Left forelimb (tissue), 1 donor: ENCODE measurements at places on chromosomes 3 and 15.

DNA sequence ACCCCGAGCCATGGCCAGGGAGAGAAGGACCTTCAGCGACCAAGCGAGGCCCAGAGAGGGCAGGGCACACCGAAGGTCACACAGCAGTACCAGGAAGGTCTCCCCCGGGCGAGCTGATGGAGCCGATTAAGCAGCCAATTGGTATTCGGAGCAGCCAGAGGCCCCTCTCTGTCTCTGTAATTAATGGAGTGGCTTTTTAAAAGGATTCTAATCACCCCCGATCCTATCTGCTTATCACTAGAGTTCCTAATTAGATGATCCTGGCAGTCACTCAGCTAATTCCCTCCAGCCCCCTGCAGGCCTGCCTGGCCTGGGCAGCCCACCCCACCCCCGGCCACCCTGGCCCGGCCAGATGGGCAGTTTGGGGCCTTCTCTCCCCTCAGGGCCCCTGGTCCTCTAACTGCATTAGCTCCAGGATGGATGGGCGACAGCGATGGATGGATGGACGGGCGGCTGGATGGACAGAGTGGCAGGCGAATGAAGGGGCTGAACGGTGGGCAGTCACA lies 1.6 kb upstream of the DNAJB8 start:
- DNase-seq: no peak

DNA sequence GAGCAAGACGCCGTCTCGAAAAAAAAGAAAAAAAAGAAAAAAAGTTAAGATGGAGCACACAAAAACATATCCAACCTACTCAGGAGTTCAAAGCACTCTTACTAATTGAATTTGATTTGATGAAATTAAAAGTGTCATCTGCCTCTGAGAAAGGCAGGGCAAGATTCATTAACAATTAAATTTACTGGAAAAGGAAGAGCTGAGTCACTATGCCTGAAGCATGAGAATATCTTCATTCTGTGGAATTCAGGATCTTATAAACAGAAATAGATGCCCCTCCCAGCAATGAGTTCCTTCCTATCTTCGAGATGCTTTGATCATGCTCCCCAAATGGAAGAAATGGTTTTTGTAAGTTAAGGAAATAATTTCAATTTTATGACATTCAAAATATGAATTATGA lies 61.0 kb upstream of the ST3GAL6 start:
- DNase-seq: no peak

DNA sequence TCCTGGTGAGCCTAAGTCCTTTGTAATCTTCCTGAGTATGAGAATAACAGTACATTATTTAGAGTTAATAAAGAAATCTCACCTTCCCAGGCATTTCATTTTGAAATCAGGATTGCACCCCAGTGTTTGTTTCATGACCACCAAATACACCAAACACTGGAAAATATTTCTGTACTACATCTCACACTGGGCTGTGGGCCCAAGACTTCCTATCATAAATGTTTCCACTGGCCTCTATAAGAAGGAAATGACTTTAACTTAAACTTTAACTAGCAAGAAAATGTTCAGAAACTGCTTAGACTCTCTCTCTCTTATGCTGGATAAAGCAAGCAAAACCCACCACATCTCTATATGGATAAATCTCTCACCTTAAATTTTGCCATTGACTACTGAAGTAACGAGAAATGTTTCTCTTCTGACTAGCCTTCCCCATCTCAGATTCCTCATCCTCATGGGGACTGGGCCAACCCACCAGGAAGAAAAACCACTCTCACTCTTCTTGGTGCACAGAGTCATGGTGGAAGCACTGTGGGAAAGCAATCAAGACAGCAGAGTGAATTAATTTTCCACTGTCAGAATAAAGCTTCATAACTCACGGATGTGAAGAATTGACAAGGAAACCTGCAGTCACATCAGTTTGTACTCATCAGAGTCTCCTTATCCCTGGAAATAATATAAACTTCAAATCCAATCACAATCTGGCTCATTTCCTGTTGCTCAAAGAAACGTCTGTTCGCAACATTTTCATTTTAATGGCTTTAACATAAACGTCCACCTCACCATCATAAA lies 859.6 kb downstream of the EPHA3 start:
- no peak for DNase-seq

DNA sequence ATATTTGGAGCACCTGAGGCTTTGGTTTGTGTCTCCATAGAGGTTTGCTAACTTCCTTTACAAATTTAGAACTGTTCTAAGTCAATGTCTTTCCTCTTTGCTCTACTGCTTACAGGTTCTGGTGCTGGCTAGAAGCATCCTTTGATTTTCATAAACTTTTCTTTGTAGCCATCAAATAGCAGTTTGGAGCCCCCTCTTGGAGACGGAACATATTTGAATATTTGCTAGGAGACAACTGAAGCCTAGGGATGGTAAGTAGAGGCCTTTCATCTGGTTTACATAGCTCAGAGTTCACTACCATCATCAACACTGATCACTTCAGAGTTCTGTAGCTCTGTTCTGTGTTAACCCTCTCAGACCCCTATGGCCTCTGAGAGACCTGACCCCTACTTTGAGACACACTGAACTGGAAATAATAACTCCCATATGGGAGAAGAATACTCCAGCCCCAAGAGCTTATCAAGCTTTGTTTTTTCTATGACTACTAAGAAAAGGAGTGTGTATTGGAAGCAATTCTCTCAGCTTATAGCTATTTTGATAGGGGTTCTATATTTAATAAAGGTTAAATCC lies 420.4 kb downstream of the EPHA3 start:
- DNase-seq: no peak

- DNase-seq: peak; percentile 34
Observed at GRCh38 chr15:68658641-68659358, 80.0 kb downstream of the CORO2B start.

DNA sequence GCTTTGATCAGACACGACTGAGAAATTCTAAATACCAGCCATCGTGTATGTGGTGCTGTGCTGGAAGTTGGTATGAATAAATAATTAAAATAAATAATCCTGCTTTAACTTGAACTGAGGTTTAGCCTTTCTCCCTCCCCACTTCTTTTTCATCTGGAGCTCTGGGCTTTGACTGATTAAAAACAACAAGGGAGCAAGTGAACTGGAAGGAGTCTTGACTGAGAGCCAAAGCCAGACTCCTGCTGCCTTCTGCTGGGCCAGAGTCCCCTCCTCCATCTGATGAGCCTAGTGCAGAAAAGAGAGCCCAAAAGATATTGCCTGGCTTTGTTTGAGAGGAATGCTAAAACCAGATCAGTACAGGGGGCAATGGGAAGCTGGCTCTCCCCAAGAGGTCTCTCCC lies 96.0 kb downstream of the CCNL1 start:
- no peak for DNase-seq

DNA sequence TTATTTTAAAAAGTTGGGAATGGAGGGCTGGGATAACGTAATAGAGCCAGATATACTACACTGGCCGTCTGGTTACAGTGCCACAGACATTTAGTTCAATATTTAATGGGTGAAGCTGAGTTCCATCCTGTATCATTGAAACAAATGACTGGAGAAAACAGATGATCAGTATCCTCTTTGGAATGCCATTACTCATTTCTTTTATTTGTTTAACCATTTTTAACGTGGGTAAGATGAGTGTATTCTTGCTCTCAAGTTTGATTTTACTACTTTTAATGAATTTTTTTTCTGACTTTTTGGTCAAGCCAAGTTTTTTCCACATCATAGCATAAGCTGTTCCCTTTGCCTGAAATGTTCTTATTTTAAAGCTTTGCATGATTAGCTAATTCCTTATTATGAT lies 53.9 kb upstream of the GRM7 start:
- no peak for DNase-seq

DNA sequence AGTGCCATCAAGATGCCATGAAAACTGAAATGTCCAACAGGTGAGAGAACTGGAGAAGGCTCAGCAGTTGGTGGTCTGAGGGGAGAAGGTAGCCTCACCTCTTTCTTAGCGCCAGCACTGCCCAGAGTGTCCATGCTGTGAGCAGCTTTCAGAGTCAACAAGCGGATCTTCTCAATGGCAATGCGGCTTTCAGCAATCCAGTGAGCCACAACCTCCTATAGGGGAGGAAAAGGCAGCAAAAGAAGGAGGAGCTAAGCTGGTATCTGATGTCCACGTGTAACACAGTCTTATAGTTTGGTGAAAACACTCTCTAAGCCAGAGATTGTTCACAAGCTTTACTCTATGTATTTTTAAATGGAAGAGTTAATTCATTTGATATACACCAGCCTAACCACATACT lies 36.1 kb upstream of the ACKR4 start:
- DNase-seq: no peak

DNA sequence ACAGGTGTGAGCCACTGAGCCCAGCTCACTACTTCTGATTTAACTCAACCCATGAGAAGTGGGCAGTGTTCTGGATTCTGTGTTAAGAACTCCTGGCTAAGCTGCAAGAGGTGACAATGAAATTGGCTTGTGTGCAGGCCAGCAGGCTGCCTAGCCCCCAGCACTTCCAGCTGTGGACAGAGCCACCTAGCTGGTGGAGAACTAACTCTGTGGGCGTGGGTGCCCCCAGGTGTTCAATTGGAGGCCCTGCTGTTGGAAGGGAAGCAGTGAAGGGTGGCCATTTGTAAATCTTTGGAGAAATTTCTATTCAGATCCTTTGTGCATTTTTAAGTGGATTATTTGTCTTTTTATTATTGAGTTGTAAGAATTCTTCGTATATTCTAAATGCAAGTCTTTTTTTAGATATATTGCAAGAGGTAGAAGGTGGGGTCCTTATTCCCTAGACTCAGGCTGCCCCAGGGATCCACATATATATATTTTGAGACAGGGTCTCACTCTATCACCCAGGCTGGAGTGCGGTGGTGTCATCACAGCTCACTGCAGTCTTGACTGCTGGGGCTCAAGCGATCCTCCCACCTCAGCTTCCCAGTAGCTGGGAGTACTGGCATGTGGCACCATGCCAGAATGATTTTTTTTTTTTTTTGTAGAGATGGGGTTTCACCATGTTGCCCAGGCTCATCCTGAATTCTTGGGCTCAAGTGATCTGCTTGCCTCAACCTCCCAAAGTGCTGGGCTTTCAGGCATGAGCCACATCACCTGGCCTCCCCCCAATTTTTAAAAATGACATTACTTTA lies 7.2 kb upstream of the SCAMP5 start:
- DNase-seq: no peak

DNA sequence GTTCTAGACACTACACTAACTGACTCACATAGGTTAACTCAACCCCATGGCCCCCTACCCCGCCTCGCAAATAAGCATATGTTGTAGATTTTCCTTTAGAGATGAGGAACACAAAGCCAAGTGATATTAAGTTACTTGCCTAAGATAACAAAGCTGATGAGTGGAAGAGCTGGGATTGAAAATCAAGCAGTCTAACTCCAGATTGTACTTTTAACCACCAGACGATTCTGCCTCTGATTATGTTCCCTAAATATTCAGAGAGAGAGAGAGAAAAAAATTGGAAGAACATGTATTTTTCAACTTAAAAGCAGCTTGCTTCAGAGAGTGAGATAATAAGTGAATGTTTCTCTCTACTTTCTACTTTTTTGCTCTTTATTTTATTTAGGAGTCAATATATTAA lies 66.9 kb upstream of the THBS1 start:
- no peak for DNase-seq

DNA sequence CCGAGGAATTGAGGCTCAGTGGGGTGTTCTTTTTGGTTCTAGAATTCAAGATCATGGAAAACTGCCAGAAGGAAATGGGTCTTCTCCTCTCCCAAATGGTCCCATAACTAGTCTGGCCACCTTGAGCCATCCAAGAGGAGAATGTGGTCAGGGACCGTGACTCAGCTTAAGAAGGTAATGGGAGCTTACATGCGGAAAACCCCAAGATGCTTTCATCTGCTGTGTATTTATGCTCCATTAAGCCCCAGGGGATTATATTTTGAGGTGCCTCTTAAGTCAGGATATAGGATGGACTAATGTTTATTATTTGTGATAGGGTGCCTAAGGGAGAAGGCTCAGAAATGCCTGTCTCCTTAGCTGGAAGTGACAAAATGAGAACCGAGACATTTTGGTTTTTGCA lies 39.2 kb upstream of the DLG1 start:
- no peak for DNase-seq

GRCh38 chr3:120072867-120073525 lies 21.3 kb downstream of the GSK3B start:
- no peak for DNase-seq

- DNase-seq: no peak
Observed at GRCh38 chr15:70400766-70401541, 303.2 kb upstream of the TLE3 start.

DNA sequence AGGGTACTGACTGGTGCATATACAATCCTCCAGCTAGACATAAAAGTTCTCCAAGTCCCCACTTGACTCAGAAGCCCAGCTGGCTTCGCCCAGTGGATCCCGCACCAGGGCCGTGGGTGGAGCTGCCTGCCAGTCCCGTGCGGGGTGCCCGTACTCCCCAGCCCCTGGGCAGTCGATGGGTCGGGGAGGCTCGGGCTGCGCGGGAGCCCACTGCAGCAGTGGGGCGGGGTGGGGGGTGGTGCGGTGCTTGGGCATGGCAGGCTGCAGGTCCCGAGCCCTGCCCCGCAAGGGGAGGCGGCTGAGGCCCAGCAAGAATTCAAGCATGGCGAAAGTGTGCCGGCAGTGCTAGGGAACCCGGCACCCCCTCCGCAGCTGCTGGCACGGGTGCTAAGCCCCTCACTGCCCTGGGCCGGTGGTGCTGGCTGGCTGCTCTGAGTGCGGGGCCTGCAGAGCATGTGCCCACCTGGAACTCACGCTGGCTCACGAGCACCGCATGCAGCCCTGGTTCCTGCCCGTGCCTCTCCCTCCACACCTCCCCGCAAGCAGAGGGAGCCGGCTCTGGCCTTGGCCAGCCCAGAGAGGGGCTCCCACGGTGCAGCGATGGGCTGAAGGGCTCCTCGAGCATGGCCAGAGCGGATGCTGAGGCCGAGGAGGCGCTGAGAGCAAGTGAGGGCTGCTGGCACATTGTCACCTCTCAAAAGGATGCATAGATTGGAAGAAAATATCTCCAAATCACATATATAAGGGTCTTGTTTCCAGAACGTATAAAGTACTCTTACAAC lies 68.3 kb upstream of the PIK3R4 start:
- no peak for DNase-seq

DNA sequence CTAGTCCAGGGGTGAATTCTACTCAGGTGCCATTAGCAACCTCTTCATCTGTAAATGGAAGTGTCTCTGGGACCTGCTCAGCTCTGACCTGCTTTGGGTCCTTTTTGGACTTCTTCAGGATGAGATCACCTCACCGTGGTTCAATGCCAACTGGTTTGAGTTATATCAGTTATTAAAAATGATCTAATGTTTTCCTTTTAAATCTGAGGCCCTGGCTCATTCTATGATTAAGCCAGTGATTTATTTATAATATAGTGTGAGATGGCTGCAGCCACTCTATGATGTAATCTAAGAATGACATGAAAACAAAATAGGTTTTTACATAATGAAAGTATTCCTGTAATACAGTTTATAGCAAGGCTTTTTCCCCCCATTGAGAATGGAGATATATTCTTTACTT lies 79.4 kb downstream of the LPP start:
- DNase-seq: no peak

GRCh38 chr3:87873136-87873535 lies 185.7 kb downstream of the CGGBP1 start:
- no peak for DNase-seq

- no peak for DNase-seq
Observed at GRCh38 chr3:18579661-18580060, 154.5 kb upstream of the SATB1 start.
